ENCODE measurements at places on chromosomes 2 and 18.

DNA sequence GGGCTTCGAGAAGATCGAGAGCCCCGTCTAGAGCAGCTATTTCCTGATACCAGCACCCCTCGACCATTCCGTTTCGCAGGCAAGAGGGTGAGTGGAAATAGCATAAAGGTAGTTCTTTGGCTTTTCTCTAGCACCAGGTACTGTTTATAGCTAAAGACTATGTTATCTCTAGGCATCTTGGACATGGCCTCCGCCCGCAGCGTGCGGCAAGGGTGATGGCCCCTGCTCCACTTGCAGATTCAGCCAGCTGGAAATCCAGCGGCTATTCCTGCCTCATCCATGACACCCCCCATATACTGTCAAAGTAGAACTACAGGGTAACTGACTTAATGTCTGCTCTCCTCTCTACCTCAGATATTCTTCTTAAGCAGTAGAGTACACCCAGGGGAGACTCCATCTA, 3.3 kb downstream of the AGBL5 start:
- DNase-seq: no peak

GRCh38 chr2:47704287-47704686, 78.7 kb upstream of the MSH6 start:
- no peak for DNase-seq

DNA sequence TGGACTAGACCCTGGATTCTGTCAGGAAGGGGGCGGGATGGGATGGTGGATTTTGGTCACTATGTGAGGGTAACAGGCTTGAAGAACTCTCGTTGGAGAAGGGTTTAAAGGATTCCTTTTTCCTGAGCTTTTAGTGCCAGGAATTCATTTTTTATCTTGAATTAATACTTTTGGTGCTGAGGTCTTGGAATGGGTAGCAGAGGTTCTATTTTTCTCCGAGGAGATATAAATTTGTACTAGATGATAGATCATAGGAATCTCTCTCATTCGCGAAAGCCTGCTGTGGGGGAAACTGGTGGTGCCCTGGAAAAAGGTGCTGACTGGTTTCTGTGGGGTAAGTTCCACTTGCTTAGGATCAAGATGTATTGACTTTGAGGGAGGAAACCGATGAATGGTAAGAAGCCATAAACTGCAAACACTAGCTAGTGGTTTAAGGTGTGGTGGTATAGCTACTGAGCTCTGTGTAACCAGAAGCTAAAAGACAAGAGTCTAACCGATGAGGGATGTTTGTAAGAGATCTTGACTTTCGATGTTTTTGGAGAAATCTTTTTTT, 706 bp downstream of the AGPS start:
- DNase-seq: no peak

DNA sequence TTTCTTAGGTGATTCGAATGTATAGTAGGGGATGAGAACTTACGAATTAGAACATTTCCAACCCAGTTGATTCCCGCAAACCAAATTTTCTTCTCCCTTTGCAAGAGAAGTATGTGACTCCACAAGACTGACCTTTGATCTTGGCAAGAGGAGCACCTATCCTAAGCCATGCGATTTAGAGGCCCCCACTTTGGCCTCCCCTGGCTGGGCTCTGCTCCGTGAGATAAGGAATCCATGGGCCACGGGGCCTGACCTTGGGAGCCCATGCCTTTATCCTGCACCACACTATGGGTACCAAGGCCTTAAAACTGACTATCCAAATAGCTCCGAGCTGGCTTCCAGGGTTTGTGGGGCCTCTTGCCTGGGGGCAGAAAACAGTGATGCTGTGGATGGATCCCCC, 135.8 kb downstream of the LRRTM1 start:
- no peak for DNase-seq

- DNase-seq: no peak
Measured at GRCh38 chr18:55245211-55245614, 286.0 kb upstream of the CCDC68 start.

GRCh38 chr2:218811382-218811781, 20.2 kb downstream of the PRKAG3 start:
- no peak for DNase-seq

GRCh38 chr18:75625966-75626365, 198.5 kb upstream of the SMIM21 start:
- DNase-seq: no peak

Data from neuronal stem cell (in vitro differentiated cells).